ENCODE measurements at places on chromosomes 2 and 18. TPM values are rescaled to one million over a fixed set of nuclear protein-coding genes. Genes with fewer than 3 reads are reported as not detected.

GRCh38 chr2:207561386-207562080, 31.8 kb downstream of the CREB1 start:
- H3K27me3 ChIP-seq = no peaks in the 10 kb centered on the region
- H3K4me1 ChIP-seq = no peaks in the 10 kb centered on the region
- no peak for DNase-seq

GRCh38 chr2:71700658-71701397, 247.5 kb downstream of the DYSF start:
- peaks cover 61% of the 10 kb centered on the region for H3K27me3 ChIP-seq
- no peak for DNase-seq
- H3K4me3 ChIP-seq = no peak overlapping the region

DNA sequence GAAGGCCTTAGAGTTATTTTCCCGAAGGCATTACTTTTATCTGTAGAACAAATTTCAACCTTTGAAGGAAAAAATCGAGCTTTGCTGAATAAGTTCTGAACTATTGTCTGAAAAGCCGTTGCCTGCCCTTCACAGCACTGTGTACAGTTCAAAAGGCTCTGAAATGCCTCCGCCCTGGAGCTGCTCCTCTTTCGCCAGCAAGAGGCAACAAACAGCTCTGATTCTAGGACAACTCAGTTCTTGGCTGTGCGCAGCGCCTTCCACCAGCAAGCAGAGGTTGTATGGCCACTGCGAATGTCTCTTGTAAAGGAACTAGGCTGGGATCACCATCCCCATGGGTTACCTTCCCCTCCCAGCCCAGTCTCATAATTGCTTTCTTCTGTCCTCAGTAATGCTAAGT, 308.5 kb downstream of the GBX2 start:
- H3K27me3 ChIP-seq = no peaks in the 10 kb centered on the region
- H3K4me3 ChIP-seq = no peak overlapping the region
- no peak overlapping the region for H3K27ac ChIP-seq

DNA sequence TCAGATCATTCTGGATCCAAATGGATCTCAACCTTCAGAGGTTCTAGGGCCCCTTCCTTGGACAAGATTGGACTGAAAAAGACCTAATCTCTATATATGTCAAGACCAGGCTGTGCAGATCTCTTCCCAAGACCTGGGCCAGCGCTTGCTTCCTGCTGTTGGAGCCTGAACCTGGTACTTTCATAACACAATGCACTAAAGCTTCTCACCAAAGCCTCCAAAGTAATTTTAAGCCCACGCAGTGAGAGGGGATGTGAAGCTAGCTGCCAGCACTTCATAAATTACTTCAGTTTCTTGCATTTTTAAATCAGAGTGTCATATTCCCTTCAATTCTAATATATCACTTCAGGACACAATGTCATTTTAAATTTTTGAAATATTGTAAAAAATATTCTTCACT, 50.7 kb downstream of the LRRC30 start:
- no peaks in the 10 kb centered on the region for H3K27me3 ChIP-seq
- no peaks in the 10 kb centered on the region for H3K36me3 ChIP-seq
- DNase-seq = no peak
- H3K4me3 ChIP-seq = no peak overlapping the region
- no peak overlapping the region for H3K27ac ChIP-seq

- no peaks in the 10 kb centered on the region for H3K27me3 ChIP-seq
- H3K27ac ChIP-seq = no peak overlapping the region
- DNase-seq = peak; percentile 29
- no peak overlapping the region for H3K4me3 ChIP-seq
- H3K4me1 ChIP-seq = no peaks in the 10 kb centered on the region
These were observed 1183.2 kb upstream of the ACVR2A start for GRCh38 chr2:146661473-146662096.

GRCh38 chr2:45494275-45494977, 116.6 kb downstream of the SRBD1 start:
- no peaks in the 10 kb centered on the region for H3K4me1 ChIP-seq
- H3K27me3 ChIP-seq = no peaks in the 10 kb centered on the region
- H3K4me3 ChIP-seq = no peak overlapping the region
- peak; percentile 27 for DNase-seq

DNA sequence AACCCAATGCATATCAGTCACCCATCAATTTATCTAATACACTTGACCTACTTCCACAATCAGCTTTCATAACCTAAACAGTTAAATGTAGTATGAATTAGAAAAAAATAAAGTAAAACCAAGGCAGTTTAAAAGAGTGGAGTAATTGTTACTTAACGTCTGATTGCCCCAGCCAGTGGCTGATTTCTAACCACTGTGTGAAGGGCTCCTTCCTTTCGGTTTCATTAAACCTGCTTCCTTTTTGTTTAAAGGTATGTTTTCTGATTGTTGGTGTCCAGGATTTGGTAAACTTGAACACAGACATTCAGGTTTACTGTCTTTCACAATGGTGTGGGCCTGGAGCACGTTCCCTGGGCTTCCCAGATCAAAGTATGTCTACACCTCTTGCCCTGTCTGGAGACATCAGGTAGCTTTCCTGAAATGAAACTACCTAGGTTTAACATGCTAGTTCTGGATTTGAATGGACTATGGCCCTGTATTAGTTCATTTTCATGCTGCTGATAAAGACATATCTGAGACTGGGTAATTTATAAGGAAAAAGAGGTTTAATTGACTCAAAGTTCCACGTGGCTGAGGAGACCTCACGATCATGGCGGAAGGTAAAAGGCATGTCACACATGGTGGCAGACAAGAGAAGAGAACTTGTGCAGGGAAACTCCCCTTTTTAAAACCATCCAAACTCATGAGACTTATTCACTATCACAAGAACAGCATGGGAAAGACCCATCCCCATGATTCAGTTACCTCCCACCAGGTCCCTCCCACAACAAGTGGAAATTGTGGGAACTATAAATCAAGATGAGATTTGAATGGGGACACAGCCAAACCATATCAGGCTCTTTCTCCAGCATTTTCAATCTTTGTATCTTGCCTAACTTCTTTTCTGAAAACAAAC, 605.2 kb upstream of the ID2 start:
- no peaks in the 10 kb centered on the region for H3K27me3 ChIP-seq
- DNase-seq = no peak
- H3K27ac ChIP-seq = no peak overlapping the region
- no peaks in the 10 kb centered on the region for H3K36me3 ChIP-seq

DNA sequence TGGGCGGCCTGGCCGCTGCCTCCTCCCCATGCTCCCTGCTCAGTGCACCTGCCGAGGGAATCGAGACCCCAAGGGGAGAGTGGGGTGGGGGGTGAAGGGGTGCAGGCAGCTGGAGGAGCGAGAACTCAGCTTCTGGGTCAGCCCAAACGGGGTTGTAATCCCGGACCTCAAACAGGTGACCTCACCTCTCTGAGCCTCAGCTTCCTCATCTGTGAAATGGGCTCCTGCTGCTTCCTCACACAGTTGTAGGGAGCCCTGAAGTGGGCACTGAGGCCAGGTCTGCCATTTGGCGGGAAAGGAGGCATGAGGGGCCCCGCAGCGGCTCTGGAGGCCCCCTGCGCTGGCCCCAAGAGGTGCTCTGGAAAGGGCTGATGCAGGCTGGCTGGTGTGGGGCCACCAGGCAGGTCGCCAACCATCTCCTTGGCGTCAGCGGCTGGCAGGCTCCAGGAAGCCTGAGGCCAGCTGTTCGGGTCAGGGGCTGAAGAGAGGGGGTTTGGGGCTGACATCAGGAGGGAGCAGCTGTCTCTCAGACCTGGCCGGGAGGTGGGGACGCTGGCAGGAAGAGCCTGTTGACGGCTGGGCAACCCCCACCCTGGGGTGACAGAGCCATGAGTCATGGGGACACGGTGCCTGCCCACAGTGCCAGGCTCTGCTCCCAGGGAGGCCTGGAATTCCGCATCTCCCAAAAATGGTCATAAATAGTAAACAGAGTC, 4.9 kb downstream of the KLHL30 start:
- H3K27me3 ChIP-seq = peaks cover 5% of the 10 kb centered on the region
- peaks cover 61% of the 10 kb centered on the region for H3K4me1 ChIP-seq
- DNase-seq = no peak
- H3K36me3 ChIP-seq = no peaks in the 10 kb centered on the region
- H3K27ac ChIP-seq = no peak overlapping the region
- H3K4me3 ChIP-seq = no peak overlapping the region

GRCh38 chr2:85853499-85854165, 35.2 kb downstream of the ST3GAL5 start:
- H3K4me1 ChIP-seq = no peaks in the 10 kb centered on the region
- no peaks in the 10 kb centered on the region for H3K27me3 ChIP-seq
- DNase-seq = no peak

DNA sequence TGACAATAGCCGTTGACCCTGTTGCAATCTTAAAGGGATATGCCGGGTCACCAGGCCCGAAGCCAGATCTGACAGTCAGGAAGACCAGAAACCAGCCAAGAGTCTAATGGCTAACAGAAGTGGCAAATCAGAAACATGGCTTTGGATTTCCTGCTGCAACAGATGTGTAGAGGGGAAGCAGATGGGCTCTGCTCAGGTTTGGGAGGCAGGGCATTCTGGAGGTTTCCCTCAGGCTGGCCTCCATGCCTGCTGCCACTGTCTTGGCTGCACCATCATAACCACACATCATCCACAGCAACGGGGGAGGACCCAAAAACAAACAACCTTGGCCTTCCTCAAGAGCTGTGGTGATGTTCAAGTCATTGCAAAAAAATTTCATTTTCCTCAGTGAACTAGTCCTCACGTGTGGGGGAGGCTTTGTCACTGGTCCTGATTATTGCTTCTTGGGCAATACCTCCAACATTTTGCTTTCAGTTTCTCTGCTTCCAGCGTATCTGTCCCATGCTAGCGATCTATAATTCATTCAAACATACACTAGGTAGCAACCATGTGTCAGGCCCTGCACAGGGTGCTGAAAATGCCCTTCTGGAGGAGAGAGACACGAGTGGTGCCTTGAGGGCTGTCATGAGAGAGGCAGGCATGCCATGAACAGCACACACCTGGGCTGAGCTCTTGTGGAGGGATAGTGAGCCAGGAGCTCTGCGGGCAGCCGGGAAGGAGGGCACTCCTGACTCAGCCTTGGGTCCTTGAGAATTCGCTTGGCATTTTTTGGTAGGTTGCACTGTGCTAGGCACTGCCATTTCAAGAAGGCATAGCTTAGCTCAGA, 48.2 kb upstream of the LGALSL start:
- DNase-seq = no peak
- H3K4me3 ChIP-seq = no peak overlapping the region
- no peaks in the 10 kb centered on the region for H3K36me3 ChIP-seq
- H3K27ac ChIP-seq = no peak overlapping the region
- H3K4me1 ChIP-seq = peaks cover 22% of the 10 kb centered on the region

Gene UBXN2A
- 16.0 TPM for total RNA-seq

Gene CAPN10
- 25.3 TPM for total RNA-seq

Gene ME2
- 29.5 TPM for total RNA-seq
